ENCODE measurements at places on chromosomes 6 and 20.

GRCh38 chr6:2745246-2745645 is 5.5 kb downstream of the MYLK4 start:
- DNase-seq: no peak

- no peak for DNase-seq
Observed at GRCh38 chr6:113184291-113184690, 672.9 kb upstream of the MARCKS start.

DNA sequence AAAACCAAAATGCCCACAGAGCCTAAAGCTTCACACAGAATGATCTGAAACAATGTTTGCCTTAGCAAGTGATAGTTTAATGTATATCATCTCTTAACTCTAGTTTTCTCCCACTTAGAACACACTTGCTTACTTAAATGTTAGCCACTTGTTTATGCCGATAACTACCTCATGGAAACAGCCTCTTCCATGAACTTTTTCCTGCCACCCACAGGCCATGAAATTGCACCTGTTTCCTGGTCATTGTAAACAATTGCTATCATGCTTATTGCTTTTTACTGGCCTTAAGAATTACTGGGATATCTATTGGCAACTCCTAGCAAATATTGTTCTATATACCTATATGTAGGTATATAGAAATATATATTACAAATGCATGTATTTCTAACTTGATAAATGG is 231.1 kb downstream of the HDGFL1 start:
- DNase-seq: no peak

DNA sequence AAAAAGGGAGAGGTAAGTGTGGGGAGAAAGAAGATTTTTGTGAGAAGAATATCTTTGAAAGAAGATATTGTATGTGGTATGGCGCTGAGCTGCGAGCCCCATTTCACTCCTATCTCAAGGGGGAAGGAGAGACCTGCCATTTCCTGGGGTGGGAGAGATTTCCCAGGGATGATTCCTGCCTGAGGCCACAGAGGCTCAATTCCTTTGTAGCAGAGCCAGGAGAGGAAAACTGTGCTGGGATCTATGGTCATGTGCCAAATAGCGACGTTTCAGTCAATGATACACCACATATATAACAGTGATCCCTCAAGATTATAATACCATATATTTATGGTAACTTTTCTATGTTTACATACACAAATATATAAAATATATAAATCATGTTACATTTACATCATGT is 28.9 kb downstream of the TCF21 start:
- DNase-seq: no peak

DNA sequence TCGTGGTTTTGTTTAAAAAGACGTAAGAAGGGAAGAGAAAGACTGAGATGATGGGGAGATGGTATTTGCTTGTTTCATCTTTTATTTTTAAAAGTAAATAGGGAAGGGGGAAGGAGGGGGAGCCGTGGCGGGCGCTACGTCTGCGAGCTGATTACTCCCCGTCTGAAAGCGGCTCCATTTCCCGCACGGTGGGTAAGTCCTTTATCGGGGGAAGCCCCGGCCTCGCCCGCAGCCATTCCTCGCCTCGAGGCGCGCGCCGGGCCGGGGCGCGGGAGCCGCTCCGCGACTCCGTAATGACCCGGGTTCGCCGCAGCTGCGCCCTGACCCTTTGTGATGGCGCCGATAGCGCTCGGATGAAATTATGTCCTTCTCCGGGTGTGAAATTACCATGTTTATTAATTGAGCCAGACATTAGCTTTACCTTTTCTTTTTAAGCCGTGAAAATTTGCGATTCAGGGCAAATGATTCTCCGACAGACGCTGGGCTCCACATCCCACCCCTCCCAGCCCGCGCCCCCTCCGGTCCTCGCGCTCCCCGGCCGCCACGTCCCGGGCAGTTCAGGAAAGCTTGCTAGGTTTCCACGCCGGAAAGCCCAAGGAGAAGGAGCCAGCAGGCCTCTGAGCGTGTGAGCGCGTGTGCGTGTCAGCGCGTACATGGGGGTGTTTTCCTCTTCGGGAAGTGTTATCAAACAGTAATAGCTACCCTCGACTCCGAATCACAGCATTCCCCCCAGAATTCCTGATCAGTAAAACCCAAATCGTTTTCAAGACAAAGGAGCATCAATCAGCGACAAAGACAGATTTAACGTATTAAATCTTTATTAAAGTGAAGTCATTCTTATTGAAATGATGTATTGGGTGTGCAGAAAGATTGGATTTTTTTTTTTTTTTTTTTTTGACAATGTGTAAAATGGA is 30.0 kb downstream of the TFAP2A start:
- no peak for DNase-seq
